ENCODE measurements at places on chromosomes 5 and 9.

GRCh38 chr5:37090123-37090726, 159.0 kb downstream of the CPLANE1 start:
- DNase-seq: no peak

- DNase-seq: no peak
These were observed 24.7 kb upstream of the RANBP6 start for GRCh38 chr9:6040077-6040476.

DNA sequence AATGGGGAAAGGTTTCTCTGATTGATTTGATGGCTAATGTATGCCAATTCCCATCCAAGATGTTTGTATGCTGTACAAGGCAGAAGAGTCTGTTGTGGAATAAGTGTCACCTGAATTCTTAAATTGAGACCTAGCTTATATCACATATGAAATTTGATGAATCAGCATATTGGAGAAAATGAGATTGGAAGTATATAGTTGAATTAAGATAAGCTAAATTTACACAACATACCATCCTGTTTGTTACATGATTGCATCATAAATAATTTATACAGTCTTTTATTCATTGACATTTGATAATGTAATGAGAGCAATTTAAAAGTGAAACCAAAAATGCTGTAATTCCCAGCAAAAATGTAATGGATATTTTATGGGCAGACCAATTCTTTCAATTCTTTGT, 1.1 kb downstream of the CWC27 start:
- no peak for DNase-seq

DNA sequence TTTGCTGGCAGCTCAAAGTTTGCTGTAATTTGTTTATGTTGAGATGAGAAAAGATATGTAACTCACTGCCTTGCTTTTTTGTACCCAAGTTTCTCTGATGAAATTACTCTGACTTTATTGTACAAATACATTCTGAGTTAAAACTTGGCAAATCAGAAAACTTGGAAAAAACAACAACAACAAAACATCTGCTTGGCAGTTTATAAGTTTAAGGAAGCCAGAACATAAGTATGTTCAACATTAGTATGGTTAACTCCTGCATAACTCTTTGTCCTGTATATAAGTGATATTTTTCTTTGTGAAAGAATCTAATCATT, 233.1 kb downstream of the MAST4 start:
- no peak for DNase-seq

- DNase-seq: no peak
These were observed 120.1 kb upstream of the LPAR1 start for GRCh38 chr9:111158363-111158762.

DNA sequence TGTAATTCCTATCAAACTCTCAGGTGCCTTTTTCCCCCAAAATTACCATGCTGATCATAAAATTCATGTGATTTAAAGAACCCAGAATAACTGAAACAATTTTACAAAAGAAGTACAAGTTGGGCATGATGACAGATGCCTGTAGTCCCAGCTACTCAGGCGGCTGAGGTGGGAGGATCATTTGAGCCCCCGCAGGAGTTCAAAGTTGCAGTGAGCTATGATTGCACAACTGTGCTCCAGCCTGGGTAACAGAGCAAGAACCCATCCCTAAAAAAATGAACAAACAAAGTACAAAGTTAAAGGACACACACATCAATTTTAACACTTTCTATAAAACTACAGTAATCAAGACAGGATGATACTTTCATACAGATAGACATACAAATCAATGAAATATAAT, 97.9 kb upstream of the LPAR1 start:
- DNase-seq: no peak

GRCh38 chr5:162654661-162655405, 587.3 kb downstream of the GABRG2 start:
- no peak for DNase-seq

DNA sequence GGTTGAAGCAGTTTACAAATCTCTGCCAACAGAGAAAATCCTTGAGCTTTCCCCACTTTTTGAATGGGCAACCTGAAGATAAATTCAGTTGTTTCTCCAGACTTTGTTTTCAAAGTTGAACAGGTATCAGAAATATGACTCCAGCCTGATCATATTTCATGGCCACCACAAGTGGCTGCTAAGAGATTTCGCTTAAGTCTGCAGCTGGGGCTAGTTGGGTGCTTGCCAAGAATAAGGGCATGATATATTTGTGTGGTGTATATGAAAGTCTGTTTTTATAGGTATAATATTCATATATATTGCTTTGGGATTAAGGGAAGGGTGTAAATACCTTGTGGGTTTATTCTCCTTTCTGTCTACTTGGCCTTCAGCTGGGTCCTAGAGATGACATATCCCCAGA, 168.4 kb upstream of the GDNF start:
- no peak for DNase-seq

DNA sequence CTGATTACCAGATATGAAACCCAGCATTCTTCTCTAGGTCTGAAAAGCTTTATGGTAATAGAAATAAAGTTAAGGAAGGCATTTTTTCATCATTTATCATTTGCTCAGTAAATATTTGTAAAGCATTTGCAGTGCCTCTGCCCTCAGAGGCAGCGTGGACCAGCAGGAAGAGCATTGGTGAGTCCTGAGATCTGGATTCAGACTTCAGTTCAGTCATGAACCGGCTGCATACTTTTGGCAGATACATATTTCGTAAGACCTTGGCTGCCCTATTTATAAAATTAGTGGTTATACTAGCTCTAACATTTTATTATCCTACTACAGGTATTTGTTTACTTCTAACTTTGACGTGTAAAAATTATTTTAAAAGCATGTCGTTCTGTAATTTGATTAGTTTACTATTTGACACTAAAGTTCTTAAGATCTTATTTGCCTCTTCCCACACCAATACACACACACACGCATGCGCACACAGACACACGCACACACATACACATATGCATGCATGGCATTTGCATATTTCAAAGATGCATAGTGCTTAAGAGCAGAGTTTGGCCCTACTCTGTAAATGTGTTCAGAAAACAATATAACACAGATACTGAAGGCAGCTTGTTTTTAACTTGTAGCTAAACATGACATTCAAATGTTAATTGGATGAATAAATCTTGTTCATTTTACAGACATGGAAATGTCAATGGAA, 101.9 kb downstream of the RPS23 start:
- DNase-seq: no peak

GRCh38 chr5:82274343-82275211, 3.6 kb downstream of the RPS23 start:
- DNase-seq: no peak

All from Peyer's patch (tissue), 4 donors.